ENCODE measurements at places on chromosomes 1 and 21.

GRCh38 chr1:7994827-7995226 lies 31.3 kb downstream of the ERRFI1 start:
- no peak for DNase-seq

DNA sequence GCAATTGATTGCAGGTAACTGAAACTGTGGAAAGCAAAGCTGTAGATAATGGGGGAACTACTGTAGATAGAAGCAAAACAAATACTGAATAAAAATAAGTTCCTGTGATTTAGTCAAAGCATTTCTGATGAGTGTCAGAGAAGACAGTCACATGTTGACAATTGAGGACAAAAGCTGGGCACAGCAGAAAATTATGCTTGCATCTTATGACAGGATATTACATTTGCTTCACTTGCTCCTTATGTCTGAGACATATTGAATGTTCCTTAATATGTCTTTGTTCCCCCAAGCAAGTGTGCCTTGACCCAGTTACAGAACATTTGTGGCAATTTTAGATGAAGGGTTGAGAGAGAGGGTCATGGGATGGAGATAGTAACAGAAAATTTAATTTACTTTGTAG lies 526.0 kb upstream of the B3GALT2 start:
- no peak for DNase-seq

GRCh38 chr1:111204201-111204982 lies 3.9 kb upstream of the DENND2D start:
- DNase-seq: peak; percentile 22

- peak; percentile 75 for DNase-seq
Observed at GRCh38 chr1:32817815-32818786, 648 bp downstream of the S100PBP start.

DNA sequence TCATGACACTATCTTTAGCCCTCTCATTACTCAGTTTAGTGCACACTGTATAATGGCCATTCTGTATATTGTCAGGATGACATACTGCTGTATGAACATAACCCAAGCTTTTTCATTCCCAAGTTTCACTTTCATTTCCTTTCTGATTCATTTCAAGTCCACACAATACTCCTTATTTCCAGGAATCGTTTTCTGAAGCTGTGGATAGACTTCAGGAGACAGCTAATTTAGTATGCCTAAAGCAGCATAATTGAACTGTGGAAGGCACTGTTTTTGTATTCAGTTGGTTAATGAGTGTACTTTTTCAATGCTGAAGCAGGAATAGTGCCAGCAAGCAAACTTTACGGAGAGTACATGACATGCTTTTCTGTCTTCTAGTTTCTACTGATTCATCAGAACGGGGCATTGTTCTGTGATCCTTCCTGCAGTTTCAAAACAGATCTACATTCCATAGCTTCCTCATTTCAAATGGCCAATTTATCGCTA lies 578.5 kb upstream of the ZP4 start:
- no peak for DNase-seq

DNA sequence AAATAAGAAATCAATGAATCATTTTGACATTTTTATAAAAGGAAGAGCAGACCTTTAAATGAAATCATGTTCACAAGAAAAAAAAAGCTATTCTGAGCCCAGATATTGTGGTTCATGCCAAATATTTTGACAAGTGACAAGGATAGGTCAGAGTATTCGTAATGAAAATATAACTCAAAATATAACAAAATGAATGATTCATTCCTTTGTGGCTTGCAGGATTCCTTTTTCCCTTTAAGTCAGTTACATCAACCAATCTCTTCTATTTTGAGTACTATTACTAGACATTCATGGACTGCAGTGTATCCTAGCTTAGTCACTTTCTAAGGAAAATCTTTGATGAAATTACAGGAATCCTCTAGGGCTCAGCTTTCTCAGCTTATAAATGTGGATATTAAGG lies 188.7 kb downstream of the COL11A1 start:
- no peak for DNase-seq

- no peak for DNase-seq
Observed at GRCh38 chr1:17466359-17466758, 26.9 kb upstream of the RCC2 start.

GRCh38 chr1:167105271-167106118 lies 11.6 kb downstream of the STYXL2 start:
- no peak for DNase-seq

GRCh38 chr1:212283741-212284140 lies 1.5 kb upstream of the PPP2R5A start:
- no peak for DNase-seq

Data from HL-60 (cell line).